Esophagus squamous epithelium (tissue), 5 donors: ENCODE measurements at places on chromosomes 5 and 9.

GRCh38 chr9:120538339-120538738 lies 41.6 kb downstream of the CDK5RAP2 start:
- no peak for DNase-seq

GRCh38 chr5:93422652-93423280 lies 158.3 kb downstream of the NR2F1-AS1 start:
- DNase-seq, result no peak

GRCh38 chr5:93649234-93649900 lies 66.3 kb downstream of the NR2F1 start:
- DNase-seq, result no peak

DNA sequence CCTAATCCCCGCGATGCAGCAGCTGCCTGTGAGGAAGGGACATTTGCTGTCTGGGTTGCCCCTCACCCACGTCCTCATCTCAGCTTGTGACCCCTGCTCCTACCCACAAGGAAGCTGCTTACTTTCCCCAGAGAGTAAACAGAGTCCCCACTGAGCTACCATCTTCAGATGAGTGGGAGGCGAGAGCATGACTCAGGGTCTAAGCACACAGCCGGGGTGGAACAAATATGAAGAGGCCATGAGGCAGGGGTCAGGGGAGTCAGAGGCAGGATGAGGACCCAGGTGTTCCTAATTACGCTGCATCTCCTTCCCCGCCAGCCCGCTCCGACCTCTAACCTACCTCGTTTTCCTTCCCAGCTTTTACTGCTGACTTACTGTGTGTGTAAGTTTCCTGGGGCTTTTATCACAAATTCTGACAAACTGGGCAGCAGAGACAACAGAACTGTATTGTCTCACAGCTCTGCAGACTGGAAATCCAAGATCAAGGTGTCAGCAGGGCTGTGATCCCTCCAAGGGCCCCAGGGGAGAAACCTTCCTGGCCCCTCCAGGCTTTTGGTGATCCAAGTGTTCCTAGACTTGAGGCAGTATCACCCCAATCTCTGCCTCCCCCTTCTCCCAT lies 94.0 kb upstream of the DNAH5 start:
- DNase-seq, result no peak

GRCh38 chr9:2697492-2697891 lies 19.8 kb upstream of the KCNV2 start:
- DNase-seq, result no peak

DNA sequence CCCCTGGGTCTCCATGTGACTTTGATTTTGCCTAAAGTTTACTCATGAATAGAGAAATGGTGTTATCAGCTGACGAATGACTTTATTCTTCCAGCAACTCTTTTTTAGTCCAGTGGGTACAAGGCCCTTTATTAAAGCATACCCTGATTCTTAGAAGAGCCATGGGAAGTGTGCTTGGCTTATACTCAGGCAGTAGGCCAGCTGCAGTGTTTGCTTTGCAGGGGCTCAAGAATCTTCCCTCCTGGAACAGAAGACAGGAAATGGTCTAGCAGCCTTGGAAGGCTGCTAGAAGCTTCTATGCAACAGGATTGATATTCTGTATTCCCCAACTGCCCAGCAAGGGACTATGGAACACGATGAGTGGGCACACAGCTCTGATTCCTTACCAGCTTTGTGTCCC lies 73.4 kb upstream of the PLPP6 start:
- no peak for DNase-seq

- no peak for DNase-seq
These were observed 236.5 kb upstream of the TRIM32 start for GRCh38 chr9:116450378-116451139.
